ENCODE measurements at places on chromosomes 7 and 10.

- no peak for DNase-seq
These were observed 9.8 kb upstream of the LRRC61 start for GRCh38 chr7:150313367-150313809.

- DNase-seq, result no peak
These were observed 2.4 kb downstream of the ASL start for GRCh38 chr7:66078067-66078466.

- DNase-seq, result peak; percentile 65
These were observed 32.0 kb upstream of the HABP2 start for GRCh38 chr10:113520690-113521474.

GRCh38 chr7:105678811-105679495 lies 97.7 kb upstream of the EFCAB10 start:
- no peak for DNase-seq

All from renal cortex interstitium (tissue), 15 donors.